ENCODE measurements at places on chromosomes 5 and 9.

- DNase-seq: no peak
- H3K36me3 ChIP-seq: no peaks in the 10 kb centered on the region
- H3K4me1 ChIP-seq: no peaks in the 10 kb centered on the region
Measured at GRCh38 chr9:21428235-21428634, 12.0 kb upstream of the IFNA1 start.

GRCh38 chr5:36378551-36378950 lies 76.8 kb upstream of the RANBP3L start:
- no peaks in the 10 kb centered on the region for H3K36me3 ChIP-seq
- no peak for DNase-seq
- no peak overlapping the region for H3K27ac ChIP-seq
- H3K4me3 ChIP-seq: no peak overlapping the region

DNA sequence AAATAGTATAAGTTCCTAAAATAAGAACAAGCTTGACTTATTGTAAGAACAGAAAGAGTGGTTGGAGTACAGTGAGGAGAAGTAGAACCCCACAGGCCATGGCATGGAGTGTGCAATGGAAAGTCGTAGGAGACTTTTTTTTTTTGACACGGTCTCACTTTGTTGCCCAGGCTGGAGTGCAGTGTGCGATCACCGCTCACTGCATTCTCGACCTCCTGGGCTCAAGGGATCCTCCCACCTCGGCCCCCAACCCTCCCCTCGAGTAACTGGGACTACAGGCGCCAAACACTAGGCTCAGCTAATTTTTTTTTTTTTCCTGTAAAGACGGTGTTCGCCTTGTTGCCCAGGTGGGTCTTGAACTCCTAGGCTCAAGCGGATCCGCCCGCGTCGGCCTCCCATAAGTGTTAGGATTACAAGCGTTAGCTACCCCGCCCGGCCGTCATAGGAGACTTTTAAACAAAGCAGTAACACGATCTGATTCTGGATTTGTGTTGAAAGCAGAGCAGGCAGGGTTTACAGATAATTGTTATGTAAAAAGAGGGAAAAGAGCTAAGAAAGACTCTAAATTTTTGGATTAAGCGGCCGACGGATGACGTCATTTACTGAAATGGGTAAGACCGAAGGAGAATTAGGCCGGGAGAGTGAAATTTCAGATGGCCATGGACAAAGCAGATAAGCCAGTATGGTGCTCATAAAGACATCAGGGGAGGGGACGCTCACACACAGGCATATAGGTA lies 752 bp downstream of the TSTD2 start:
- peak overlapping the region; percentile 97 for H3K4me3 ChIP-seq
- no peaks in the 10 kb centered on the region for H3K36me3 ChIP-seq

GRCh38 chr9:93682155-93682968 lies 106.0 kb downstream of the PHF2 start:
- peak; percentile 57 for DNase-seq
- H3K36me3 ChIP-seq: peaks cover 8% of the 10 kb centered on the region
- no peaks in the 10 kb centered on the region for H3K4me1 ChIP-seq
